ENCODE measurements at places on chromosomes 13 and 19.

- no peak for DNase-seq
Observed at GRCh38 chr19:55113570-55114039, 3.8 kb downstream of the PPP1R12C start.

DNA sequence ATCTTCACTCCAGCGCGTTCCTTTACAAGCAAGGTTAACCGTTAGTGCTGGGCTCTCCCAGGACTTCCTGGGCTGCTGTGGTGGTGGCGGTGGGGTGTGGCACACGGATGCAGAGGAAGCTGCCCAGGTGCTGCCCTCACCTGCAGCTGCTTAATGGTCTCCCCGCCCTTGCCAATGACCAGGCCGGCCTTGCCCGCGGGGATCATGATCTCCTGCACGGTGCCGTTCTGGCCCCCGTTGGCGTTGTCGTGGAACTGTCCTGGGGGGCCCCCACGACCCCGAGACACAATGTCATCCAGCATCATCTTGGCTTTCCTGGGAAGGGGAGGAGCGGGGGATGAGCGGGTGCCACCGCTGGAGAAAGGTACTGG lies 6.1 kb downstream of the KHSRP start:
- no peak for DNase-seq

GRCh38 chr13:46751811-46752635 lies 44.9 kb downstream of the ESD start:
- peak; percentile 2 for DNase-seq

- no peak for DNase-seq
Observed at GRCh38 chr13:48162217-48162616, 67.3 kb upstream of the MED4 start.

GRCh38 chr13:111516712-111517640 lies 196.5 kb downstream of the TEX29 start:
- no peak for DNase-seq

GRCh38 chr19:16894080-16894479 lies 5.3 kb downstream of the F2RL3 start:
- DNase-seq = no peak

DNA sequence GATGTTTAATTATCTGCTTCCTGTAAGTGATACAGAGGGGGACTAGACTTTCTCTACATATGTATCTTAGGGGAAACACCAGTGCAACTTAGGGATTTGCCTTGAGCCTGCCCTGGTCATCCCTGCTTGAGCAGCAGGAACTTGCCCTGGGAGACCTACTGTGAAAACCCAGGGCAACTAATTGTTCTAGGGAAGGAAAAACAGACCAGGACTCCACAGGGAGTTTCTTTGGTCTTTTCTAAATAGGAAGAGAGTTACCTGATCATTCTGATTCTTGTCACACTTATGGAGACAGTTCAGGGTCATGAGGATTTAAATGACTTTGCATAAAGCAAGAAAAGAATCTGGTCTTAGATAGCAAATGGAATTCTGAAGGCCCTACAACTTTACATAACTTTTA lies 89.1 kb downstream of the WASF3 start:
- DNase-seq = no peak

- no peak for DNase-seq
Observed at GRCh38 chr13:29703421-29703820, 107.9 kb upstream of the SLC7A1 start.

GRCh38 chr13:71712988-71713653 lies 153.9 kb downstream of the DACH1 start:
- no peak for DNase-seq

- no peak for DNase-seq
Observed at GRCh38 chr13:97499181-97499580, 65.2 kb downstream of the RAP2A start.

- DNase-seq = no peak
Observed at GRCh38 chr13:49403996-49404702, 39.7 kb downstream of the CAB39L start.

GRCh38 chr13:91078093-91078679 lies 269.3 kb upstream of the MIR17HG start:
- DNase-seq = no peak

- no peak for DNase-seq
Observed at GRCh38 chr19:47405854-47406417, 13.4 kb downstream of the MEIS3 start.

GRCh38 chr13:33132644-33133440 lies 116.6 kb downstream of the KL start:
- no peak for DNase-seq

GRCh38 chr13:76387566-76387965 lies 498.6 kb downstream of the KCTD12 start:
- no peak for DNase-seq

GRCh38 chr13:85371254-85371653 lies 428.0 kb downstream of the SLITRK6 start:
- no peak for DNase-seq

DNA sequence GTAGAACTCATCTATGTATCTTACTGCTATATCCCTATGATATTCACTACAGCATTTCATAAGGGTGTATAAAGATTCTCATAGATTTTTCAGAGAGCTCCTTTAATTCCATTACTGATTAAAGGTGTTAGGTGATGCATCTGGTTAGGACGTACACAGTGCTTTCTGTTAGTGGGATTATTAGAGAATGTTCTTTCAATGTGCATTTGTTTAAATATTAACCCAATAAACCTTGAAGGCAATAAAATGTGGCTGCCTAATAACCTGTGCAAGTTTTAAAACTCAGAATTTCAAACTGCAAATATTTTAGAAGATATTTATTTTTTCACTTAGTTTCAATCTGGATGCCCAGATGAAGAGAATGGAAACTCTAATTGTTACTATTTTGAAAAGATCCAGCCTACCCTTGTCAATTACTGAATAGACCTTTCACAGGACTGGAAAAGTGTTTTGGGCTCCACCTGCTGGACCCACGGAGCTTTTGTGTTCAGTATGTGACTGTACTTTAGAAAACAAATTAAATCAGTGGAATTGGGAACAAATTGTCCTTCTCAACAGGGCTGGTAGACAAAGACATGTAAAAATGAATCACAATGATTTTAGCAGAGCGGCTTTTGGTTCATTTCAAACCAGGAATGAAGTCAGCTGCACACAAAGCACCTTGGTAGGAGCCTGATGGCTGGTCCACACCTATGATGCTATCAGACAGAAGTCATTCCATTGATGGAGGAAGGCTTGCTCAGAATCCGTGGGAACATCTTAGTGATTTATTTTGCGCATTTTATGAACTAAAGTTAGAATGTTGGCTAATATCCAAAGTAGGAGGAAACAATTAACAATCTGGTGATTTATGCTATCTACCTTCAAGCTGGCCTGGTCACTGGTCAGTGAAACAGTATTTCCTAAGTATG lies 89.4 kb upstream of the RAP2A start:
- peak; percentile 20 for DNase-seq

DNA sequence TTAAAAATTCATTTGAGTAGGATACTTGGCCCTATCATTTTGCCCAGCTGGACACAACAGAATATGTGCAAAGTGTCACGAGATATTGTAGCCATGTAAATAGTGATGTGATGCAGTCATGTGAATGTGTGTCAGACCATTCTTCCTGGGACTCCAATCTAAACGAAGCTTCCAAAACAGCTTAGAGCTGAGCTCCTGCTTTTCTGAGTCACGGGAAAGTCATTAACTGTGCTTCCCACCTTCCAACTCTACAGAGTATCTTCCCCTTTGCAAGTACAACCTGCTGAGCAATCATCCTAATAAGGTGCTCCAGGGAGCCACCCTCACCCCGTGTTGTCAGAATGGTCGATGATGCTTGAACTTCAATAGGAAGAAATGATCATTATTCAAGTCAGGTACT lies 294.7 kb downstream of the MYO16 start:
- no peak for DNase-seq

DNA sequence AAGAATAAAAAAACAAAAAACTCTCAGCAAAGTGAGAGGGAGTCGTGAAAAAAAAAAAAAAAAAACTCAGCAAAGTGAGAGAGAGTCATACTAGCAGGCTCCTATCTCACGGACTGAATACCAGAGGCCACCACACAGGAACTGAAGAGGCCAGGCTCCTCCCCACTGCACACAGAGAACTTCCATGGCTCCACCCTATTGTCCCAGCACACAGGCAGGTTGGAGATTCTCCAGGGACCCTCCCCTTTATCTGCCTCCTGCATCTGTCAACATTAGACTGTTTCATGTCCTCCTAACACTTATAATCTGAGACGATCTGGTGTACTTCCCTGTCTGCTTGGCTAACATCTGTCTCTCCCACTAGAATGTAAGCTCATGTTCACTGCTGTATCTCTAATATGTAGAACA lies 37.0 kb upstream of the FARP1 start:
- DNase-seq = no peak

GRCh38 chr13:26227166-26227971 lies 5.3 kb upstream of the RNF6 start:
- no peak for DNase-seq

GRCh38 chr13:42997381-42997780 lies 5.3 kb upstream of the EPSTI1 start:
- no peak for DNase-seq

GRCh38 chr19:18848878-18849661 lies 17.3 kb downstream of the UPF1 start:
- DNase-seq = no peak

GRCh38 chr19:16605553-16605994 lies 22.4 kb downstream of the MED26 start:
- no peak for DNase-seq

DNA sequence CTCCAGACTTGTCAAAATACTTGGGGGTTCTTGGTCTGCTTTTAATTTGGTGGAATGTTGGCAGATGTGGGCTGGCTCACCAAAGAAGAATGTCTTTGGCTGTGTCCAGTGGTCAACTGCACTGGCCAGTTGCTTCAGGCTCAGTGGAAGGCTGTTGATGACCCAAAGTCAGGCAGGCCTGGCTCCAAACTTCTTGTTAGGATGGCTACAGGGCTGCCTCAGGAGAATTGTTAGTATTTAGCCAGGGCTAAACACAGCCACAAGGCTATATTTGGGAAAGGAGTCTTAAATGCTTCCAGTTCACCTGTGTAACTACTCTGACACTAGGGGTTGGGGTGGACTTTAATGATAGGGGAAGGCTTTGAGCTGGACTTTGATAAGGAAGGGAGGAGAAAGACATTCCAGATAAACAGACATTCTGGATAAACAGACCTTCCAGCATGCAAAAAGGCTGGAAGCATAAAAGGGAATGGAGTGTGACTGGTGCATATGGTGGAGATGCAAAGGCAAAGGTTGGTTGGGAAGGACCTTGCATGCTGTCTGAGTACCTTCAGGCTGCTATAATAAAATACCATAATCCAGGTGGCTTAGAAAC lies 116.8 kb downstream of the FOXO1 start:
- DNase-seq = no peak

GRCh38 chr13:26255115-26255514 lies 1.2 kb downstream of the CDK8 start:
- no peak for DNase-seq

DNA sequence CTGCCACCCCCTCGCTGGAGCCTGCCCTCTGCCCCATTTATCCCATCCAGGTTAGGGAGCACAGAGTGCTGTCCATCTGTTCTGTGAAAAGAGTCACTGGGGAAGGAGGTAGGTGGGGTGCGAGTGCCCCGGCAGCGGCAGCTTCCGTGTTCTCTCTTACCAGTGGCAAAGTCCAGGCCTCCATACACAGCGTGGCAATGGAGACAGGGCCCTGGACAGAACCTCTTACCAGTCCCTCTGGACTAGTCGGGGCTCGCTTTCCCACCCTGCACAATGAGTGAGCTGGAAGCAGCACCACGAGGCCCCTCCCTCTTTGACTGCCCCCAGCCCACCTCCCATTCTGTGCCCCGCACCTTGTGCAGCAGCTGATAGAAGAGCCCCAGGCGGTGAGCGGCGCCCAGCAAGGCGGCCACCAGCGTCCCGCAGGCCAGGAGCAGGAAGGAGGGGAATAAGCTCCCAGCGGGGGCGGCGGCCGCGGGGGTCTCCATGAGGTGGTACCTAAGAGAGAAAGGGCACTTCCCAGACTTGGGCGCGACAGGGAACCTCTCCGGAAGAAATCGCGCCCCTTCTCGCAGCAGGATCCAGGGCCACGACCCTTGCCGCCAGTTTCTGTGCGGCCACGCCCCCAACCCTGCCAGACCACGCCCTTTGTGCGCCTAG lies 17.5 kb downstream of the SYDE1 start:
- DNase-seq = no peak

DNA sequence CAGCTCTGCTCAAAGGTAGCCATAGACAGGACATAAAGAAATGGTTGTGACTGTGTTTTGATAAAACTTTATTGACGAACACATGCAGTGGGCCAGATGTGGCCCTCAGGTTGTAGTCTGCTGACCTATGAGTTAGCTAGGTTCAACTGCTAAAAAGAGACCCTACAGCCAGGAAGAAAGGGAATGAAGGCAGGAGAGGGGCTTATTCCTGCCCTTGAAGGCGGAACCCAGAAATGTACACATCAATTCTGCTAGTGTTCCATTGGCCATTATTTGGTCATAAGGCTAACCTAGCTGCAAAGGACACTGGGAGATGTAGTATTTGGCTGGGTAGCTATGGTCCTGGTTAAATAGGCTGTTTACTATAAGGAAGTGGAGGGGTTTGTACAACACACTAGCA lies 18.0 kb downstream of the APBA3 start:
- no peak for DNase-seq

DNA sequence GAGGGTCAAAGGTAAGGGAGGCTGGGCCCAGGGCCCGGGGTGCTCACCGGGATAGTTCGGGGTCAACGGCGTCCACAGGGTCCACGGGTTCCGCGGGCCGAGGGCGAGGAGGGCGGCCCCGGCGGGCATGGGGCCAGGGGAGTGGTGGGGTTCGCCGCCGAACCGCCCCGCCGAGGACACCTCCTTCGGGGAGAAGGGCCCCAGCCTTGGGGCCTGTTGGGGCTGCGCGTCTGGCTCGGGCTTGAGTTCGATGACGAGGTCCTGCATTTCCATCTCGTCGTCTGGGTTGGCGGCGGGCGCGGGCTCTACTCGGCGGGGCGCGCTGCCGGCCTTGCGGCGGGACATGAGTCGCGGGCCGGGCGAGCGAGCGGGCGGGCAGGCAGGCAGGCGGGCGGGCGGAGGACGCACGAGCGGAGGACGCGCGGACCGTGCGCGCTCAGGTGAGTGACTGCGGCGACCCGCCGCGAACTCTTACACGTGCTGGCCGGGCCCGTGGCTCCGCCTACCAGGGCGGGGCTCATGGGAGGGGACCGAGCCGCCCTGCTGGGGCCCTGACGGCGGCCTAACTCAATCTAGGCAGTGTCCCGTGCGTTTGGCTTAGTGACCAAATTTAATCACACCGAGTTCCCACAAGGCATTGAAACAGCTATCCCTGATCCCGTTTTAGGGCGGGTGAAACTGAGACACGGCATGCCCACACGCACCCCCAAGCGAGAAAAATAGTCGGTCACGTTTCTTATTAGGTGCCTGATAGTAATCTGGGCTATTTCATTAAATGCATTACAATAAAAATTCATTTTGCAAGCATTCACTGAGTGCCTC lies at the start of gene ZNF296:
ZNF296 (minus strand) TSS at position 450 of the 822 bp plus-strand sequence; CDS start at position 345, 105 bp downstream.
- DNase-seq = peak; percentile 70

Data from stimulated activated CD4-positive, alpha-beta T cell treated with anti-CD3 and anti-CD28 coated beads, TNF-alpha, amount 100 ng/mL, for 4 hours (primary cell).